ENCODE measurements at places on chromosomes 16 and 17.

GRCh38 chr16:75477680-75478473, 13.4 kb upstream of the TMEM170A start:
- no peak for DNase-seq

DNA sequence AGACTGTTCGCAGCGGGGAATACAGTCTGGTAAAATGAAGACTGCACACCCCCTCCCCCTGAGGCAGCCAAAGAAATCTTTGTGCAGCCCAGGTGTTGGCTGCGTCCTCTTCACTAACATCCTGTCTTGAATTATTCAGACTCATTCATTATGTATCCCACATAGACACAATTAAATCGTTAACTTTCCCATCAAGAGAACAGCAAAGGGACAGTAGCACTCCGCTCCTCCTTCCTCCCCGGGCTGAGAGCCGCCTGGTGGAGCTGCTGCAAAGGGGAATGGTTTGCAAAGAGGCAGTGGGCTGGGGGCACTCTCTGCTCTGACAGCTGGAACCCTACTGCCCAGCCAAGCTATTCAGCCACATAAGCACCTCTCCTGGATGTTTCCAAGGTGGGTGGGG, 290.0 kb upstream of the SOX9 start:
- DNase-seq: no peak

DNA sequence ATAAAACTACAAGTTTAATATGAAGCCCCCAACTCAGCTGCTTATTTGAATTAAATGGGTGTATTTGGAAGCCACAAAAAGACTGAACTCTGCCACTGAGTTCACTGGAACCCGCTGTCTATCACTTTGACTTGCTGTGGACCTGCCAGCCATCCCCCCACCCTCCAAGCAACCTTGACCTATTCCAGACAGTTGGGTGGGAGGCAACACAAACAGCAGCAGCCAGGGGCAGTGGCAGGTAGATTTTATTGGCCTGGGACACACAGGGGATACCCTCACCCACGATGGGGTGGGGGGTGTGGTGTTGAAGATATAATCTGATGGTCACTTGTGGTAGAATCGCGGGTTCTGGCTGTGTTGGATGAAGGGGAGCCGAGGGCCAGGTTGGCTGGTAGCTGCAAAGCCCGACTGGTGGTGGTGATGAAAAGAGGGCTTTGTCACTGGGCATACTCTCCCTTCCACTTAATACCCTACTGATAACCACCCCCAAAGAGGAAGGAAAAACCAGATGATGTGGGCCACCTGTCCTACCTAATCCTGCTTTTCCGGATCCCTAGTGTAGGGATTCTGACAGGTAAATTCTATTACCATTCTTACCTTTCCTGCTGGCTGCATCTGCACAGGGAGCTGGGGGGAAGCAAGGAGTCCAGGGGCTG, 2.6 kb downstream of the GPS2 start:
- DNase-seq: no peak

- no peak for DNase-seq
These were observed 30.7 kb downstream of the HIC1 start for GRCh38 chr17:2085648-2085949.

DNA sequence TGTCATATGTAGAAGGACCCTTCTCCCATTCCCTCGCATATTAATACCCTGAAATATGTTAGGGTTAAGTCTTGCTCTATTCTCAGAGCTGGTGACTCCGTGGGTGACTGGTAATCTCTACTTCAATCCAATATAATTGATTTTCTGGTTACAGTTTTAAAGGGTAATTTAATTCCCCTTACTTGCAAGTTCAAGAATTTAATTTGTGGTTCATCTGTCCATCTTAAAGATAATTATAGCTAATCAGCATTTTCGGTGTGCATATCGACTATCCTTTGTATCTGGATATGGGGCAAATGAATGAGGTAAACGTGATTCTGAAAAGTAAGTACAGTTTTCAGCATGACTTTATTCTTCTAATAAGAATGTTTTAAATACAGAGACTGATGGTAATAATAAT, 250.0 kb downstream of the CNTNAP4 start:
- DNase-seq: no peak

- DNase-seq: no peak
These were observed 91.2 kb downstream of the GNAO1 start for GRCh38 chr16:56282451-56282850.

DNA sequence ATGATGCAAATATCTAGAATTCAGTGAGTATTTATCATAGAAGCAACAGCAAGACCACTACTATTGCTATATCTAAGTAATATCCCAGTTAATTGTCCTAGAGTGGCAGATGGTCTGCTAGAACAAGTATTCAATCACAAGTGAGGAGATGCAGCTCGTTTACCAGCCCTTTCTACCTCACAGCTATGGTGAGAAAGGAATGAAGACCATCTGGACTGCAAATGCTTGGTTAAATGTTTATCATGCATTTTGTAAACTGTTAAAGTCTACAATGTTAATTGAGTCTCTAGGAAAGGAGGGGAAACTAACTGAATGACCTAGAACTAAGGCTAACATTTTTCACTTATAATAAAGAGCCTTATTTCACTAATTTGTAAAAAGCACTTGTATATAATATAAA, 52.5 kb downstream of the CNOT1 start:
- DNase-seq: no peak

GRCh38 chr17:66306446-66306845, 4.0 kb downstream of the PRKCA start:
- DNase-seq: no peak
